ENCODE measurements at places on chromosomes 7 and 10. TPM values are rescaled to one million over a fixed set of nuclear protein-coding genes. Genes with fewer than 3 reads are reported as not detected.

Gene PRSS37
- not detected for total RNA-seq

Gene BICC1
- 28.8 TPM for total RNA-seq

Gene FAM24B
- 4.8 TPM for total RNA-seq

Gene EFCAB10
- not detected for total RNA-seq

Gene CD36
- 164 TPM for total RNA-seq

Gene TMEM184A
- not detected for total RNA-seq

Gene NUTM2E
- total RNA-seq, result not detected

Gene SCIN
- 2.7 TPM for total RNA-seq

Gene CAV2
- 144 TPM for total RNA-seq

Gene ALOX5
- total RNA-seq, result 27.8 TPM

Gene HMX2
- total RNA-seq, result not detected

- DNase-seq, result no peak
Observed at GRCh38 chr7:85924062-85924461, 719.6 kb upstream of the GRM3 start.

GRCh38 chr7:77661816-77662215, 34.4 kb upstream of the RSBN1L start:
- DNase-seq, result no peak

DNA sequence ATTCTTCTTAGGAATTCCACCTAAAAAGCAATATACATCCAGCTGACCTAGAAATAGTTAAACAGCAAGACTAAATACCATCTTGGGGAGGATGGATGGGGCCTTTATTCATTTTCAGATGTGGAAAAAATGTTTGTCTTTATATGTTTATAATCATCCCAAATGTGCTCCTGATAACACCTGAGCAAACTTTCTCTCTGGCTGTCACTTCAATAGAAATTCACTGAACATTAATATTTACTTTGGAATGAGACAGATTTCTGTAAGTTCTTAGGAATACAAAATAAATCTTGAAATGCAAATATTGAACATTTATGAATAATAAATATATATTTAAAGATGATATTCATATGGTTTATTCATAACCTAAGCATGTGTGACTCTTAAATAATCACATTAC, 185.4 kb downstream of the DGKB start:
- no peak for DNase-seq

DNA sequence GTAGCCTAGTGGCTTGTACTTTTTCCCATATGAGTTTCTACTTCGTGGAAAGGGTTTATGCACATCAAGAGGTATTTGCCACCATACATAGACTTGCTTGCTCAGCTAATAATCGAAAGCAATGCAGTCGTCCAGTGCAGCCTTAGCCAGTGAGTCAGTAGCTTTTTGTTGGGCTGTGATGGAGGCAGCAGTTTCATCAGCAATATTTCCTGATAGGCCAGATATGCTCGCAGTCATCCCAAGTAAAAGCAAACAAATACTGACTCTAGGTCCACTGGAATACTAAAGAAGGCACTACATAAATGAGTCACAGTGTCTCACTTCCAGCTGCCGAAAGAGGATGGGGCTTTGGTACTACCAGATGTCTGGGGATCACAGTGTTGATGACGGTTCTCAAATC, 2.1 kb upstream of the BNIP3 start:
- no peak for DNase-seq

DNA sequence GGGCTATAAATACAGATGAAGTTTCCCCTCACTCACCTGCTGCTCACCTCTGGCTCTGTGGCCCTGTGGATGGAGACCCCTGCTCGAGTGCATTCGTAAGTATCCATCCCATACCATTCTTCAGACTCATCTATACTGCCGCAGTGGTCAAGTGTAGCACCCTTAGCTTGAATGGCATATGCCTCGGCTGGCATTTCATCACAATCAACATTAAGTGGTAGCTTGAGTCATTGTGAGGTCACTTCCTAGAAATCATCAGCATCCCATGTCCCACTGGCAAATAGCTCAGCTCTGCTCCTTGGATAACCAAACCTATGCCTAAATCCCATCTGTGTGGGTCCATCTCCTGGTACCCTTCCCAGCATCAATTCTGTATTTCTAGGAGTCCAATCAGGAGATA, 38.2 kb downstream of the MDH2 start:
- no peak for DNase-seq

- no peak for DNase-seq
Observed at GRCh38 chr10:35392482-35393228, 56.3 kb downstream of the CCNY start.

DNA sequence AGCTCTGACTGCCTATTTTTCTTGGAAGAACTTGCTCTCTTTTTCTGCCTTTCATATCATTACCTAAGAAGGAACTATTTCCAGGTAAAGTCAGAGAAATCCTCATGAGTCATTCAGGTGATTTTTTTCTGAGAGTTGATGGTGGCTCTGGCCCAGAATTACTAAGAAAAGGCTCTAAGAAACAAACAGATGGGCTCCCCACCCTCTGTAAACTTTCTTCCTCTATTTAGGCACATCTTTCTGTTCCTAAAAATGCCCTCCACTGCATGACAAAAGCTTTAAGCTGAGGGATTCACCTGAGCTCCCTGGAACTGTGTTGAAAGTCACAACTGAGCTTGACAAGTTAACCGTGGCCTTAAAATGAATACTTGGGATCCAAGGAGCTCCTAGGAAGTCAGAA, 1.6 kb downstream of the OLAH start:
- DNase-seq, result no peak

GRCh38 chr7:1251796-1252539, 19.3 kb downstream of the UNCX start:
- DNase-seq, result no peak

DNA sequence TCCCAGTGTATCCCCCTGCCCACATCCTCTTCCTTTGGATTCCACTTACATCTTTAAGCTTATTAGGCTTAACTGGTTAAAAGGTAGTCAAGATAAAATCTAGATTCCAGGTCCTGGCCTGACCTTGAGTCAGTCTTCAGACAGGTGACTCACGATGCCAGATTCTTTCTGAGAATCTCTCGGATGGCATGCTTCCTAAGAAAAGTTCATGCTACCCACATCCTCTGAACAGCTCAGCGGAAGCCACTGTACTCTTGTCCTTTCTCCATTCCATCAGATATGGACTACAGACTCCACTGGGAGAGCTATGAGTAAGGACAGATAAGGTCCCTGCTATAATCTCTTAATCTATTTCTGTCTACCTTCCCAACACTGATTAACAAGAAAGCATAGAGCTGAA, 43.4 kb downstream of the DNMBP start:
- DNase-seq, result no peak

DNA sequence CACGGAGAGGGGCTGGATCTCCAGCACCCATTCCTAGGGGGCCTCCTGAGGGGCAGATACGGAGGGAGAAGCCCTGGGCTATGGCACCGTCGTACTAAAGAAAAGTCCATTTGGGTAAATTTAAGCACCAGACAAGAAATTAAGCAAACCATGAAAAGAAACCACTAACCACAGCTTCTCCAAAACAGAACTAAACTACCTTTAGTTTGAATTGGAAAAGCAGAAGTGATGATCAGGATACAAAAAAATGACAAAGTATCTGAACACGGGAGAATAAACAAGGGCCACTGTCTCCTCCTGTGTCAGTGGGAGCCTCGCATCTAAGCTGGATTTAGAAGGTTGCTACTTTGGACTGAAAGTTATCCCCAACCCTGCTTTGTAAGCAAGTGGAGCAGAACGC, 69.1 kb downstream of the DIP2C start:
- DNase-seq, result no peak

GRCh38 chr10:22643775-22644174, 70.6 kb downstream of the PIP4K2A start:
- DNase-seq, result no peak

GRCh38 chr7:18689551-18689950, 194.0 kb downstream of the HDAC9 start:
- DNase-seq, result no peak

- no peak for DNase-seq
Observed at GRCh38 chr10:82211346-82211745, 336.4 kb downstream of the NRG3 start.

DNA sequence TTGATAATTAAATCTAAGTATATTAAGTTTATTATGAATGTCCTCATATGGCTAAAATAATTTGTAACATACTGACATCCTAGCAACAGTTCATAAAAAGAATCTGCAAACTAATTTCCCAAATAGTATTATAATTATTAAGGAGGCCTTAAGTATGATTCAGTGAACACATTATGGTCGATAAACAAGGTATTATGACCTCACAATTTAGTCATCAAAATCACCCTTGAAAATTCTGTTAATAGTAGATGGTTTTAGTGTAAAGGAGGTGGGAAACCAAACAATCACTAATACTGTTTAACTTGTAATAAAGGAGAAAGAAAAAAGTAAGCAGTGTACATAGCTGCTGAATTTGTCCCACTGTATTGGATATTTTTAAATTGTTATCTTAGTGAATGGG, 2.1 kb downstream of the ETV1 start:
- no peak for DNase-seq

GRCh38 chr7:27430105-27430504, 187.5 kb downstream of the EVX1 start:
- DNase-seq, result no peak

- DNase-seq, result no peak
Observed at GRCh38 chr7:40674316-40674715, 539.5 kb downstream of the SUGCT start.

DNA sequence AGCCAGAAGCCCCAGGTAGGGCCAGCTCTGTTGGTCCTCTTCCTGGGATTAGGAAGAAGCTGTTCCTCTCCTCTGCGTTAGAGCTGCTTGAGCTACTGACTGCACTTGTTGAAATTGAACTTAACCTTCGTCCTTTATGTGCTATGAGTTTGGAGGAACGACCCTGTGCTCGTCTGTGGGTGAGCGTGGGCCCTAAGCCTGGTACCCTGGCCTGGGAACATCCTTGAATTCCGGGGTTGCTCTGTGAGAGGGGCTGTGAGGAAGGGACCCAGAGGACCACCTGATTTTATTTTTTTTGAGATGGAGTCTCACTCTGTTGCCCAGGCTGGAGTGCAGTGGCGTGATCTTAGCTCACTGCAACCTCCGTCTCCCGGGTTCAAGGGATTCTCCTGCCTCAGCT, 447.2 kb upstream of the FOXK1 start:
- DNase-seq, result no peak

DNA sequence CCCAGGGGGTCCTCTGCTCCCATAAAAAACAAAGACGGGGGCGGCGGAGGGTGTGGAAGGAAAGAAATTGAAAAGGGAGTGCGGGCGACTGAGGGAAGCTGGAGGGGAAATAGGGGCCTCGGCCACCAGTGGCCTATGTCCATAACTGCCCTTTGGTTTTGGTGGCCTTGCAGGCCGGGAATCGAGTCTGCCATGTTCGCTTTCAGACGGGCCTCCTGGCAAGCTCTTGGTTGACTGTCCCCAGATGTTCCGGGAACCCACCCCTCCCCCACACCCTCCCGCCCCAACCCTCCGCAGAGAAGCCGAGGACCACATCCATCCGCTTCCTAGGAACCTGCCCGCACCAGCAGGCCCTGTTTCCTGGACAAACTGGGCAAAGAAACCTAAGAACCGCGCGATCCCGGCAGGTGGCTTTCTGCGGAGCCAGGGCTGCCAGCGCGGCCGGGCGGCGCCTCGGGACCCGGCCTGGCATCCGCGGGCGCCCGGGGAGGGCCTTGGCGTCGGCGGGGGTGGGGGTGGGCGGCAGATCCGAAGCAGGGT, 20.0 kb upstream of the GATA3 start:
- DNase-seq, result no peak

DNA sequence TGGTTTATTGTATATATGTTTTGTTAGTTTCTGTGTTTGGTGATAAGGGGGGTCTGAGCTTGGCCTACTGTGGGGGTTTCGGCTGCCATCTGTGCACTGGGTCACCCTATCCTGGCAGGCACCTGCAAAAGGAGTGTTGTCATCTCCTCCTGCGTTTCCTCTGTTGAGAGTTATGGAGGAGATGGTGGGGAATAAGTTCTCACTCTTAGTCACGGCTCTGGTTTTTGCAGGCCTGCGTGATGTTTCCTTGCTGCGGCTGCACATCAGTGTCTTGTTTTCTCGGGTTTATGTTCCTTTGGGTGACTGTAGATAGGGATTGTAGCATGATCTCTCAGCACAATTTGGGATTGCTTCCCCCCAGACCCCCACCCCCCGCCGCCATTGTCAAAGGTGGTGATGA, 36.8 kb downstream of the CCM2 start:
- DNase-seq, result no peak

GRCh38 chr7:44709945-44710596, 38.6 kb upstream of the ZMIZ2 start:
- DNase-seq, result no peak

- DNase-seq, result no peak
Observed at GRCh38 chr7:106317971-106318370, 33.2 kb upstream of the NAMPT start.

GRCh38 chr7:1027242-1028043, 16.9 kb upstream of the GPR146 start:
- DNase-seq, result no peak

DNA sequence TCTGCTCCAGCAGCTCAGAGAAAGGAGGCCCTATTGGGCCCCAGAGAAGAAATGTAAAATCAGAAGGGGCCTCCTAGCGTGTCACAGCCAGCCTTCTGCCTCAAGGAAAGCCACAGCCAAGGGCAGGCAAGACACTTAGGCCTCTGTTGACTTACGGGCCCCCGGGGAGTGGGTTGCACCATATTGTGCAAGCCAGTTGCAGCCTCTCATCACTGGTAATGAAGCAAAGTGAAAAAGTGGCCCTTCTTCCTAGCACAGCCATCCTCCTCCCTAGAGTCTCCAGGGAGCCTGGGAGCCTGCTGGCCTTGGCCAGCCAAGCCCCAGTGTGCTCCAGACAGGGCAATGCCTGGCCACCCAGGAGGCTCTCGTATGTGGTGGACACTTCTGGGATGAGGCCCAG, 56.2 kb upstream of the GDF10 start:
- peak; percentile 67 for DNase-seq

DNA sequence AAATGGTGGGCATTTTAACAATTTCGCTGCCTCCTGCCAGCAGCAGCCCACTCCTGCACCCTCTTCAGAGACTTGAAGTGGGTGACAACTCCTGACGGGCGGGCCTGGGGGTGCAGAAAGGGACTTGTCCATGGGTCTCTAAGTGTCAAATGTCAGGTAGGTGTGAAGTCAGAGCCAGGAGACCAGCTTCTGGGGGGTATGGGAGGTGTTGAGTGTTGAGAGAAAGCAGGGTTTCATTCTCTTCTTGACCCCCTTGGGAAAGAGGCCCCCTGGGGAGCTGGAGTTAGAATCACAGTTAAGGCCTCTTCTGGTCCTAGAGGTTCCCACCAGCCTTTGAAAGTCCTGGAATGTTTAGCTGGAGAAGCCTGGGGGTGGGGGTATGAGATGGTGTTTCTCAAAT, 11.6 kb upstream of the PALD1 start:
- no peak for DNase-seq

DNA sequence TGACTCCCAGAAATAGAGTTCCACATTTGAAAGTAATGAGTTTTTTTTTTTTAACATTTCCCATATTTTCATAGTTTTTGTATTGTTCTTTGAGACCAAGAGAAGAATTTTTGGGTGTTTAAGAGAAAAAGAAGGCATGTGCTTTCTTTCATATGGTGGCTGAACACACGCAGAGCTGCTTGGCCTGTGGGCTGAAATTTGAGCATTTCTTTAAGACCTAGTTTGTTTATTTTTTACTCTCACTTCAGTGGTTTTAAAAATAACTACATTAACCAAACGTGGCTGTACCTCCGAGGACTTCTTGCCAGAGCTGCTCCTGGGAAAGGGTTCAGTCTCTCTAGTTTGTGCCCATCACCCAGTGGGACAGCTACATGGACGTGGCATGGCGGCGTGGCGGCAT, 58.3 kb downstream of the INPP5A start:
- DNase-seq, result no peak
